ENCODE measurements at places on chromosomes 4 and X.

GRCh38 chr4:131258361-131258760 lies 1890.7 kb upstream of the PCDH10 start:
- H3K4me3 ChIP-seq = no peak overlapping the region
- no peak for DNase-seq
- H3K4me1 ChIP-seq = no peaks in the 10 kb centered on the region
- H3K27ac ChIP-seq = no peak overlapping the region

DNA sequence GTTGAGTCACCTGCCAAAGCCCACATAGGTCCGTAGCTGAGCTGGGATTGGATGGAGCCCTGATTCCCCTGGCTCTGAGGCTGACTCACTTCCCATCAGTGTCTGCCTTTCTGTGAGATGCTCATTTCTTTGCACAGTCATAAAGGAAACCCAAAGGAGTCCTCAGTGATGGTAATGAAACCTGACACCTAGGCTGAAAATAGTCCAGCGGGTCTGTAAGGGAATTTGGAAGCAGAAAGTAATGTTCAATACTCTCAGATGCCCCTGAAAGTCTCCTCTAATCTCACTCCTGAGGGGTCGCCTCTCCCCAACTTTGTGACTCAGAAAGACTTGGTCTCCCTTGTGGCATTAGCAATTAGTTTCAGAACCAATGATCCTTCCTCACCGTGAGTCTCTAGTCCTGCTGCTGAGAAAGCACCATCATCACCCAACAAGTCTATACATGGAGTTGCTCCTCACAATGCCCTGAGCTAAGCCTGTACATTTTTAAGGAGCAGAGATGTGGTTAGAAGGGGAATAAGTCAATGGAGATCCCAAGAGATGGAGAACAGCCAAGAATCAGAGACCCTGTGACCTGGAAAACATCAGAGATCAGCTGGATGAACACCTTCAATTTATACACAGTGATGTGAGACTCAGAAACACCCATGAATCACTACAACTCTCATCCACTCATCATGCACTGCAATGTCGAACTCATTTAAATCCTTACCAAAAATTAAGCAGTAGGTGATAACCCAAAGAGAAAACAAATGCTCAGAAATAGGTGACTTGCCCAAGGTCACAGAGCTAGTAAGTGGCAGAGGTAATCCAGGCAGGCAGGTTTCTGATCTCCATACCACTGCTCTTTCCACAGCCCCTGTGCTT lies 219.0 kb upstream of the CPEB2 start:
- H3K4me3 ChIP-seq = no peak overlapping the region
- H3K27ac ChIP-seq = no peak overlapping the region
- no peaks in the 10 kb centered on the region for H3K4me1 ChIP-seq
- H3K27me3 ChIP-seq = no peaks in the 10 kb centered on the region
- no peak for DNase-seq
- no peaks in the 10 kb centered on the region for H3K36me3 ChIP-seq

- H3K27ac ChIP-seq = no peak overlapping the region
- no peaks in the 10 kb centered on the region for H3K4me1 ChIP-seq
- DNase-seq = no peak
- no peaks in the 10 kb centered on the region for H3K36me3 ChIP-seq
- no peaks in the 10 kb centered on the region for H3K27me3 ChIP-seq
- H3K4me3 ChIP-seq = peak overlapping the region; percentile 55
Observed at GRCh38 chrX:106612393-106612763, 600 bp downstream of the RADX start.

GRCh38 chr4:28177641-28178040 lies 1317.0 kb downstream of the STIM2 start:
- H3K4me1 ChIP-seq = no peaks in the 10 kb centered on the region
- DNase-seq = no peak
- H3K27me3 ChIP-seq = no peaks in the 10 kb centered on the region
- H3K27ac ChIP-seq = no peak overlapping the region
- H3K36me3 ChIP-seq = no peaks in the 10 kb centered on the region

DNA sequence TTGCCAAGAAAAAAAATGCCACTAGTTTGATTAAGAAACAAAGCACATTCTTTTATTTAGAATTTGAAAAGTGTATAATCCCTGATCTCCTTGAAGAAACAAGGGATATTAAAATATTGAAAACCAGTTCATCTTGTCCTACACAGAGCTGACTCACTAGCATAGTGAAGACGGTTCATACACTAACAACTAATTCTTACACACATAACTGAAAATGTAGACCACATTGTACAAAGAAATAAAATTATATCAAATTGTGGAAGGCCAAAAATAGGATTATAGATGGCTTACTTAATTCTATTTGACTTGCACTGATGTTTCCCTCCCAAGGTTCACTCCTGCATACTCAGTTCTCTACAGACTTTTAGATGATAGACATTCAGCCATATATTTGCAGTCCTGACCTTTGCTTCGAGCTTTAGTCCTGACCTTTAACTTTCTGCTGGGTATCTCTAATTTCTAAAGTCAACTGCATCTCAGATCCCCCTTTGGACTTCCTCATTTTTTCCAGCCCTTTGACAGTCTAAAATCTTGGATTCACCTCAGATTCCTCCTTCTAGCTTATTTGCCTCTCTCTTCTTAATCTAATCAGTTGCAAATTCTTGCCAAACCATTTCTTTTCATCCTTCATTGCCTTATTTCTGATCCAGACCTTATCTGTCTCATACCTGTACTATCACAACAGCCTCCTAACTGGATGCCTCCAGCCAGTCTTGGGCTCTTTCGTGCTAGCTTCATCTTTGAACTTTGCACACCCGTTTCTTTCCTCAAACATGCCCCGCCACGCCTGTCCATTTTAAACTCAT lies 4.5 kb upstream of the WWC2 start:
- no peak overlapping the region for H3K27ac ChIP-seq
- H3K4me1 ChIP-seq = peaks cover 10% of the 10 kb centered on the region
- H3K36me3 ChIP-seq = no peaks in the 10 kb centered on the region
- no peak for DNase-seq
- H3K27me3 ChIP-seq = no peaks in the 10 kb centered on the region

DNA sequence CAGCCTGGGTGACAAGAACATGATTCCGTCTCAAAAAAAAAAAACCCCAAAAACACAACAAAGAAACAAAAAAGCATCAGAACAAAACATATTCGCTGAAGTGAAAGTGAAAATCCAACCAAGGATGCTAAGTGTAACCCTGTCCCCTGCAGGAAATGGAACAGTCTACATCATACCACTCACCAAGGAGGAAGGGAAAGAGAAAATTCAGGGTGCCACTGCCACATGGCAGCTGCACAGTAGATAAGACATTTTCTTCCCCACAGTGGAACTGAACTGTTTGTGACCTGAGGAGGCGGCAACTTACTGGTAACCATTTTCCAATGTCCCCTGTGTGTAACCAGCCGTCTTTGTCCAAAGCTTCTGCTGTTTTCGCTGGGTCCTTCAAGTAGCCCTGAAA lies 28.2 kb upstream of the CENPU start:
- H3K27ac ChIP-seq = no peak overlapping the region
- peaks cover 33% of the 10 kb centered on the region for H3K36me3 ChIP-seq
- H3K27me3 ChIP-seq = no peaks in the 10 kb centered on the region
- no peaks in the 10 kb centered on the region for H3K4me1 ChIP-seq
- DNase-seq = no peak
